Endothelial cell (in vitro differentiated cells): ENCODE measurements at places on chromosomes 12 and 14. TPM values are rescaled to one million over a fixed set of nuclear protein-coding genes. Genes with fewer than 3 reads are reported as not detected.
A peak's percentile ranks its signal among the peaks of the same experiment; 100 is the strongest.

The ADAMTS20 gene
- 0.15 TPM for total RNA-seq

The TWF1 gene
- 44.8 TPM for total RNA-seq

The TMEM19 gene
- total RNA-seq = 22.0 TPM

The STON2 gene
- total RNA-seq = 66.8 TPM

The P2RX4 gene
- 20.0 TPM for total RNA-seq

The KRT82 gene
- total RNA-seq = not detected

The TMEM229B gene
- total RNA-seq = 0.08 TPM

GRCh38 chr14:47012533-47013280 lies 361.1 kb upstream of the RPL10L start:
- peaks cover 5% of the 10 kb centered on the region for H3K4me1 ChIP-seq
- no peaks in the 10 kb centered on the region for H3K27me3 ChIP-seq
- H3K27ac ChIP-seq = no peak overlapping the region
- H3K36me3 ChIP-seq = no peaks in the 10 kb centered on the region

DNA sequence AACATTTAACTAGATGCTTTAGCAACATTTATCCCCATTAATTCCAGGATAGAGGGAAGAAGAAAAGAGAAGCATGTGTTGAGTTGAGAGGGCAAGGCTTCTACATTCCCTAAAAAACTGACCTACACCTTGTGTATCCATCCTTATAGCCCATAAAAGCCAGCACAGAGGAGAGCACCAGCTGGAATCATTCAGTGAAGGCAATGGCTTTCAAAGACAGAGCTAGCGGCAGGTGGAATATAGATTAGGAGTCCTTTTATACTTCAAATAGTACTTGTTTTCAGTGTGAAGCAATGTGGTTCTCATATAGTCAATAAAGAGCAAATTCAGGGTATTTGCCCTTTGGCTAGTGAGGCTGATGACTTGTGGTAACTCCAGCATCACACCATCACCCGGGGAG lies 94.4 kb downstream of the TBC1D30 start:
- H3K36me3 ChIP-seq = no peaks in the 10 kb centered on the region
- no peak overlapping the region for H3K4me3 ChIP-seq
- DNase-seq = no peak
- no peaks in the 10 kb centered on the region for H3K4me1 ChIP-seq

DNA sequence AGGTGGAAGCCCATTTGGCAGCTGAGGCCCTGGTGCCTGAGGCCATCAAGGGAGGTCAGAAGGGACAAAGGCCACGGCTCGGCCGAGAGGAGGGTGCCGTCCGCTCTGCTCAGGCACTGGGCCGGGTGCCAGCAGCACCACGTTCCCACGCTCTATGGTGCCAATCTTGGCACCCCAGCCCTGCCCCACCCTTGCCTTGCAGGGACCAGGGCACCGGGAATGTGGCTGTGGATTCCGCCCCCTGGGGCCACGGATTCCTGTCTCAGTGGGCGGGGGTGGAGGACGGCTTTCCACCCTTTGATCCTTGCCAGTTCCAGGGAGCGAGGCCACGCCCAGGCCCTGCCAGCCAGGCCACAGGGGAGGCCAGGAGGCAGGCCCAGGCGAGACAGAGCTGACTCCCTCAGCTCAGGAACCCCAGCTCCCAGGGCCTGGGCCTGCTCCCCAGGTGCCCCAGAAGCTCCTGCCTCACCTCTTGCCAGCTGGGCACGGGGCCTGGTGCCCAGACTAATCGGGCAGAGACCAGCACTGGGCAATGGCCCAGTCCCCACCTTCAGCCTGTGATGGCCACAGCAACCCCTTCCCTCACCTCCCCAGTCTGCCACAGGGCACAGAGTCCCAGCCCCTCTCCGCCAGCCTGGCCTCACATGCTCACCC lies 26.4 kb upstream of the GPR132 start:
- no peak for DNase-seq
- H3K36me3 ChIP-seq = peaks cover 9% of the 10 kb centered on the region
- peaks cover 19% of the 10 kb centered on the region for H3K4me1 ChIP-seq
- no peak overlapping the region for H3K27ac ChIP-seq
- H3K4me3 ChIP-seq = peak overlapping the region; percentile 51
- H3K27me3 ChIP-seq = peaks cover 15% of the 10 kb centered on the region

GRCh38 chr14:61836184-61836583 lies 74.0 kb downstream of the SNAPC1 start:
- no peaks in the 10 kb centered on the region for H3K4me1 ChIP-seq
- H3K27me3 ChIP-seq = peaks cover 1% of the 10 kb centered on the region
- no peak overlapping the region for H3K4me3 ChIP-seq
- H3K36me3 ChIP-seq = no peaks in the 10 kb centered on the region
- H3K27ac ChIP-seq = no peak overlapping the region

DNA sequence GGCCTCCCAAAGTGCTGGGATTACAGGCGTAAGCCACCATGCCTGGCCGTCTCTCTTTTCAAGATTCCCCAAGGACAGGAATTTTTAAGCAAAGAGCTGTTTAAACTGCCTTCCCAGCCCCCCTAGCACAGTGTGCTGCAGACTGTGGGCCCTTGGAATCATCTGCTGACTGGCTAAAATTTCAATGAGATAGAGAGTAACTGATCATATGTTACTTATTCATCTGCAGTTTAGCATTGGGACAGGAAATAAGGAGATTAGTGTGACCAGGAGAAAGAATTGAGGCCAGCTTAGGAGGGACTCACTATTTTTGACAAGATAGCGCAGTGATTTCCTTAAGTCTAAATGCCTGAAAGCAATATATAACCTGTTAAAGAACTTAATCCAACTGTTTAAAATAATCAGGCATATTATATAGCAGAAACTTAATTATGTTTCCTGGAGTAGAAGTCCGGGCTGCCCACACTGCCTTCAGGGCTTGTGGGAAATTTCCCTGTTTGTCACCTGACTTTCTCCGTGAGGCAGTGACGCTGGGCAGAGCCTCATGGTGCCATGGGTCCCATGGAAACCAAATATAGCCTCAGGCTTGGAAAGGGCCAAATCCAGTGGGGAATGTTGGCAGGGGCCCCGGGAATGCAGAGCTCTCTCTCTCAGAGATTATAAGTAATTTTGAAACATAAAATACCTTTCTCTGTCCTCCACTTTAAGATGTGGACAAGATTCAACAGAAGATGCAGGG lies 22.8 kb upstream of the CEBPE start:
- no peak overlapping the region for H3K4me3 ChIP-seq
- no peak overlapping the region for H3K27ac ChIP-seq
- peaks cover 4% of the 10 kb centered on the region for H3K36me3 ChIP-seq
